Right renal cortex interstitium (tissue), 3 donors: ENCODE measurements at places on chromosomes 6 and 20.

DNA sequence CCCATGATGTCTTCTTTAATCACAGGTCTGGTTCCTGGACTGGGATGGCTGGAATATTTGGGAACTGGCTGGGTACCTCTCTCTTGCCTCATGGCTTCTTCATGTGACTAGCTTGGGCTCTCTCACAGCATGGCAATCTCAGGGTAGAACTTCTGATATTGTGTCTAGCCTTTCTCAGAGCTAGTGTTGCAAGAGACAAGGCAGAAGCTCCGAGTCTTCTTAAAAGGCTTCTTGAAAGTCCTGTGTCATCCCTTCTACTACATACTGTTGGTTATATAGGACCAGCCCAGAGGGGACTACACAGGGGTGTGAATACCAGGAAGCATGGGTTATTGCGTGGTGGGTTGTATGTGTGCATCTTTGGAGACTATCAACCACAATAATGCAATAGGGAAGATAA, 23.3 kb downstream of the BCAS1 start:
- no peak for DNase-seq

GRCh38 chr6:14693301-14694192, 552.3 kb upstream of the JARID2 start:
- no peak for DNase-seq

DNA sequence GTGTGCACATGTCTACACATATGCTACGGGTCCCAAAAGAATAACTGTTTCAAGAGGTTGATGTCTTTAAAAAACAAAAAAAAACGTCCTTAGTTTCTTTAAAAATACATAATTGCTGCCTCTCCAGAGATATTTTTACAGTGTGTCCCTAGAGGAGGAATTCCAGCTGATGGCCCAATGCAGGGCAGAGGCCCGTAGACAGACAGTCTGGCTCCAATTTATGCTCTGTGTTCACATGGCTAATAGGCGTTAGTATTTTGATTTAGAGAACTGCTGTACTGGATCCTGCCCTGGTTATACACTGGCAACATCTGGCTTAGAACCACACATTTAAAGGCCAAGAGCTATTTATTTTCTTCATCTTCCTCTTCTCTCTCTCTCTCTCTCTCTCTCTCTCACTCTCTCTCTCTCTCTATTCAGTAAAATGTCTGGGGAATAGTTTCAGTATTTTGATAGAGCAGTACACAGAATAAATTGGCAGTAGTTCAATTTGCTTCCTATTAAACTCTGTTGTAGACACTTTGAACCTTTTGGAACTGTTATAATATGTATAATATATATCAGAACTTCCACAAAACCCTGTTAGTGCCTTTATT, 260.6 kb downstream of the EYA4 start:
- no peak for DNase-seq

DNA sequence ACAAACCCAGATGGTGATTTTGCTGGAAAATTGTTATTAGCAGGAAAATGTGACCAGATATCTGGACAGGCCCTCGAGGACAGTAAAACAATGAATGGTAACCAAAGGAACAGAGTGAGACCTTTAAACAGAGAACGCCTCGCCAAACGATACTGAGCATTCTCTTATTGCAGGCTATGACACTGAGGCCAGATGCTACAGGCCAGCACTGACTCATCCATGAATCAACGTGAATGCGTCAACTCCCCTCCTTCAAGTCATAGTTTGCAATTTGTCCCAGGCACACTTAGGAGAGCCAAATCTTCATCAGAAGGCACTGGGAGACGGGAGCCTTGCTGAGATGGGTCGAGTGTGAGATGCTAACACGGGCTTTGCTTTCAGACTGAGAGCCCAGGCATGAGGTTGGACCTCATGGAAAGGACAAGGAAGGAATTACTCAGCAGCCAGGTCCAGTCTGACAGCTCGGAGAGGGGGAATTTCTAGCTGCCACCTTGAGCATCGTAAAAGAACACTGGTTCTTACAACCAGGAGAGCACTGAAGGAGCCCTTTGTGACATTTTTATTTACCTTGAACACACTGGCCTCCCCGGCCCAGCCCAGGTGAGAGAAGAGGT, 60.7 kb downstream of the BMP7 start:
- no peak for DNase-seq
